NCI-H774 (cell line): ENCODE measurements at places on chromosomes 6 and 20.

DNA sequence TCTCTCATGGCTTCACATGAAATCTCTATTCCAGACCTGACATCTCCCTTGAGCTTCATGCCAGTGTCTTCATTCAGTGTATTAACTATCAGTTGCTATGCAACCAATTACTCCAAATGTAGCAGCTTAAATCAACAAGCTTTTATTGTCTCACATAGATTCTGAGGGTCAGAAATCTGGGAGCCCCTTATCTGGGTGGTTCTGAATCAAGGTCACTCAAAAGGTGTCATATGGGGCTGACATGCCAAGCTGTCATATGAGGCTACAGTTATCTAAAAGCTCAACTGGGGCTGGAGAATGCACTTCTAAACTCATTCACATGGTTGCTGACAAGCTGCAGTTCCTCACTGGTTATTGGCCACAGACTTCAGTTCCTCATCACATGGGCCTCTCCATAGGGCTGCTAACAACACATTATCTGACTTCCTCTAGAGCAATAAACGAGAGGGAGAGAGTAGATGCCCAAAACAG lies 7.3 kb upstream of the CGA start:
- peak; percentile 25 for DNase-seq

DNA sequence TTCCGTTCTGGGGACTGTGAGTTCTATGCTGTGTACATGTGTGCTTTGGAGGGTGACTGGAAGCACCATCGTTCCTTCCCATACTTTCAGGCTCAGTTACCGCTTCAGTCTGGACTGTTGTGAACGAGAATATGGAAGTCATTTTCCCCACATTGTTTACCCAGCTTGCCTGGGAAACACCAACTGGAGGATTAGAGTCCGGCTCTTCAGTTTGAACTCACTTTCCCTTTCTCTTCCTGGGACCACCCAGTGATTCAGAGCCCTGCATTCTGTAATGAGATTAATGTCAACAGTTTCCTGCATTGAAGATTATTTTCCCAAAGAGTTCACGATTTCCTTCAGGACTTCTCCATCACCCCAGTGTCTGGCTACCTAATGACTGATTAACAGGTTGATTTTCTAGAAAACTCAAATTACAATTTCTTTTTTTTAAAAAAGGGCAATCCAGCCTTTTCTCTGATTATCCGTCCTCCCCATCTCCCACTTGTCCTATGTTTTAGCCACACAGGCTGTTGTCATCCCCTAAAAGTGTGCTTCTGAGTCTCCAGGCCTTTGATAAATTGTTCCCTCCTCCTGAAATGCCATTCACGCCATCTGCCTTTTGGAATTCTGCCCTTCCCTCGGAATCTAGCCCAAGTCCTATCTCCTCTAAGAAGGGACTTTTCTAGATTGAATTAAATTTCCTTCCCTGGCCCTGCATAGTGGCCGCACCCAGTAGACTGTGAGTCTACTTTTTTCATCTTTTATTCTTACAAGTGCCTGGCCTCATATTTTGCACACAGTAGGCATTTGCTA lies 3.3 kb upstream of the TAGAP start:
- DNase-seq, result no peak

DNA sequence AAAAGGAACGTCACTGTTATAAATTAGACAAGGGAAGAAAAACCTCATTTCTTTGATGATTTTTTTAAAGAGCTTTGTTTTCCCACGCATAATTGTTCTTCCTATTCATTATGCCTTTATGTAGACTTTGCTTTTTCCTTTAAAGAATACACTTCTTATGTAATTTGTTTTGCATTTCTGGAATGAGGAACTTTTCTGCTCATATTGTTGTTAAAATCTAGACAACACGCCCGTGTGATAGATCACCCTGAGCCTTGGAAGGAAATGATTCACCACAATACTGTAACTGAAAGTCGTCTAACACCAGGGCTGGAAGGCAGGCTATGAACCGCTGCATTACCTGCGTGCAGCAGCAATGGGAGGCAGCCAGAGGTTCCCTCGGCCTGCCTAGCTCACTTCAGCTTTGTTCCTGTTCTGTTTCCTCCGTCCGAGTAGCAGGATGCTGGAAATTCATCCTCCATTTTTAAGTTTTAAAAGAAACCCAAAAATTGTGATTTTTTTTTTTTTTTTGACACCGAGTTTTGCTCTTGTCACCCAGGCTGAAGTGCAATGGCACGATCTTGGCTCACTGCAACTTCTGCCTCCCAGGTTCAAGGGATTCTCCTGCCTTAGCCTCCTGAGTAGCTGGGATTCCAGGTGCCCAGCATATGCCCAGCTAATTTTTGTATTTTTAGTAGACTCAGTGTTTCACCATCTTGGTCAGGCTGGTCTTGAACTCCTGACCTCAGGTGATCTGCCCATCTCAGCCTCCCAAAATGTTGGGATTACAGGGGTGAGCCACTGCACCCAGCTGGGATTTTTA lies 49.6 kb upstream of the ZNF217 start:
- no peak for DNase-seq

DNA sequence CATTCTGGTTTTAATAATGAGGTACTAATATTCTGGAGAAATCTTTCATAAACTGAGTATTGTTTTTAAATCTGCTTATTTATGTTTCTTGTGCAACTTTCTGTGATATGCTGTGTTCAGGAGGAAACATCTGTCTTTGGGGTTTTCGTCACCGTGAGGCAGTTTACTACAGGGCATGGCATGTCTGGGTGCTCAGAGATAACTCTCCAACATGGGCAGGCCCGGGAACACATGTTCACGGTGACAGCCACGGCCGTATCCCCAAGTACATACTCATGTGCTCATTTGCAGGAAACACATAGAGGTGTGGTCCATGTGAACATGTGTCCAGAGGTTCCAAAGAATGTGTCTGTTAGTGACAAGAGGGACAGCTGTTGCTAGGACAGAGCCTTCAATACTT lies 62.1 kb upstream of the CNKSR3 start:
- DNase-seq, result no peak

GRCh38 chr6:8402546-8402945 lies 32.8 kb downstream of the SLC35B3 start:
- DNase-seq, result no peak

DNA sequence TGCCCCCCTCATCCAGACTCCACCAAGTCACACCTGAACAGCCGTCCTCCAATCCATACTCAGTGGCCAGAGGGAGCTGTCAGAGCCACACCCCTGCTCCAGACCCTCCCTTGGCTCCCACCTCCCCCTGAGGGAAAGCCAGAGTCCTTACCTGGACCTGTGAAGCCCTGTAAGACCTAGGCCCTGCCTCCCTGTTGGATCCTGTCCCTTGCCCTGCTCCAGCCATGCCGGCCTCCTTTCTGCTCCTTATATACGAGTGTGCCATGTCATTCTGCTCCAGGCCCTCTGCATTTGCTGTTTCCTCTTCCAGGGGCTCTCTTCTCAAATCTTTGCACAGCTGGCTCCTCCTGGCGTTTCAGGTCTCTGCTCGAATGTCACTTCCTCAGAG lies 100.3 kb upstream of the MYL9 start:
- DNase-seq, result no peak

GRCh38 chr6:52400313-52401041 lies 19.7 kb upstream of the EFHC1 start:
- DNase-seq, result no peak

- no peak for DNase-seq
These were observed 52.9 kb upstream of the KCNK16 start for GRCh38 chr6:39375405-39375804.

DNA sequence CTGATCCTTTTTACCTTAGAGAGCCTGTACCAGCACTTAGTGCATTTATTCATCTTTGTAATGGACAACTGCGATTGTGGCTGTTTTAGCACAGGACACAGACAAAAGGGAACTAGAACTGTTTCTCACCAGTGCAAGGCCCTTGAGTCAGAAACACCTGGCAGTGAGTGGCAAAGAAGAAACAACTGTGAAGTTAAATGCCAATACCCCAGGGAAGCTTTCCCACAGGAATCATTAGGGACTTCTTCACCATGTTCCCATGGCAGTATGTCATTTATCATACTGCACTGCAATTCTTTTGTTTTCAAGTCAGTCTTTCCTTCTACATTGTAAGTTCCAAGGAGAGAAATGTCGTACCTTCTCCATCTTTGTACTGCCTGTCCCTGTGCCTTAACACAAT lies 28.6 kb upstream of the CDYL start:
- DNase-seq, result no peak

- no peak for DNase-seq
These were observed 3.1 kb downstream of the FYN start for GRCh38 chr6:111870051-111870741.

DNA sequence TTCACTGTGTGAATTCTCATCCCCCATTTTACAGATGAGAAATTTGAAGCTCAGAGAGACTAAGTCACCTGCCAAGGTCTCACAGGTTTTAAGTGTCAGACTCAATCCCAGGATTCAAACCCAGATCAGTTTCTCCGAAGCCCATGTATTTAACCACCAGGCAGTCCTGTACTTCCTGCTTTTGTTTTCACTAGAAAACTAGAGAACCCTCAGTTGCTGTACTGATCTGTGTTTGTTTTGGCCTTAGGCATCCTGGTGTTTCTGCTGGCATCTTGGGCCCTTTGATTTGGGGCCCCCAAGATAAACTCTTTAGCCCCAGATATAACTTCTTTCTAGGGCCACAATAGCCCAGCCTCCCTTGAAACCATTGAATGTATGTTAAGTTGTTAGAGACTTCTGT lies 36.5 kb downstream of the PPP1R16B start:
- no peak for DNase-seq

- DNase-seq, result no peak
These were observed 90.3 kb downstream of the SHLD1 start for GRCh38 chr20:5840411-5841002.

GRCh38 chr20:63216849-63217471 lies 1.0 kb upstream of the YTHDF1 start:
- no peak for DNase-seq
